CD4-positive, alpha-beta T cell treated with Interleukin-1 beta for 1 hour (primary cell): ENCODE measurements at places on chromosomes 7 and 10.

- DNase-seq: no peak
Measured at GRCh38 chr10:79051766-79052165, 17.0 kb upstream of the ZMIZ1 start.

DNA sequence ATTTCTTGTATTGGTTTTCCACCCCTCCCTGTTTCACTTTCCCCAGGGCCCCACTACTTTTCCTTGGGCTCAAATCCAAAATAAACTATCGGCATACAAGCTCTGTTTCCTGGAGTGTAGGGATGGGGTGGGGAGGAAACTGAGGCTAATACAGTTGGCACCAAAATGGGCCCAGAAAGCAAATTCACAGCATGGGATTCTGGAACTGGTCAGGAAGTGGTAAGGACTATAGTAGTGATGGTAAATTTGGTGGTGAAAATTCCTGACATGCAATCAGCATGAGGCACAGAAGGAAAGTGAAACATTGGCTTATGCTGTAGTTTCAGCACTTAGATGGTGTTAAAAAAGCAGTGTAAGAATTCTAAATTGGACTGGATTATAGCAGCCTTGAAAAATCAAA, 8.7 kb upstream of the SAMD9L start:
- DNase-seq: no peak

DNA sequence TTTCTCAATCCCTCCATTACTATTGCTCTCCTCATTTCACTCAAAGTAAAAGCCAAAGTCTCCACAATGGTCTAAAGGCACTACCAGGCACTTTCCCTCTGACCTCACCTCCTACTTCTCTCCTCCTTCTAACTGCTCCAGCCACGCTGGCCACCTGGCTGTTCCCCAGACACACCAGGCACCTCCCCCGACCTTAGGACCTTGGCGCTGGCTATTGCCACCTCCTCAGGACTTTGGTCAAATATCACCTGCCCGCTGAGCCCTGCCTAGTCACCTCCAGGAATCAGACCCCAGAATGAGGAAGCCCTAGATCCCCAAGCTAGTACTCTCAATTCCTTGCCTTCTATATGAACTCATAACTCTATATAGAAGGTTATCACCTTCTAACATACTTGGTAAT, 66.2 kb upstream of the STEAP1B start:
- no peak for DNase-seq

DNA sequence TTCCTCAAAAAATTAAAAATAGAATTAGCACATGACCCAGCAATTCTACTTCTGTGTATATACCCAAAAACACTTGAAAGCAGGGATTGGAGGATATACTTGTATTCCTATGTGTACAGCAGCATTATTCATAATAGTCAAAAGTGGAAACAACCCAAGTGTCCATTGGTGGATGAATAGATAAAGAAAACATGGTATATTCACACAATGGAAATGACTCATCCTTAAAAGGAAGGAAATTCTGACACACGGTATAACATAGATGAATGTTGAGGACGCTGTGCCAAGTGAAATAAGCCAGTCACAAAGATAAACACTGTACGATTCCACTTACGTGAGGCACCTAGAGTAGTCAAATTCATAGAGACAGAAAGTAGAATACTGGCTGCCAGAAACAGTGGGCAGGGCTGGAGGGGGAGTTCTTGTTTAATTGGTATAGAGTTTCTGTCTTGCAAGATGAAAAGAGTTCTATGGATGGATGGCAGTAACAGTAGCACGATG, 26.6 kb upstream of the KAT6B start:
- DNase-seq: no peak

- no peak for DNase-seq
Measured at GRCh38 chr7:38909870-38910269, 879 bp upstream of the VPS41 start.

- DNase-seq: no peak
Measured at GRCh38 chr7:18693406-18693805, 197.9 kb downstream of the HDAC9 start.
